ENCODE measurements at places on chromosomes 11 and 22.

- DNase-seq, result no peak
These were observed 242.0 kb downstream of the ETS1 start for GRCh38 chr11:128345316-128345715.

DNA sequence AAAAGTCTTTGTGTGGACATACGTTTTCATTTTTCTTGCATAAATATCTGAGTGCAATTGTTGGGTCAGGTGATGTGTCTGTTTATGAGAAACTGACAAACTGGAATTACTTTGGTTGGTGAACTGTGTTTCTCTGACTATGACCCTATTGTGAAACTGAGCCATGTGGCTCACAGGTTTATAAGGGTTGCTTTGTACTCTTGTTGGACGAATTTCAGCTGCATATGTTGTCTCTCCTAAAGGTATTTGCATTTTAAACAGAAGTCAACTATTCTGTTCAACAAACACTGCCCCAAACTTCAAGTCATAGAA is 34.4 kb upstream of the RASD2 start:
- DNase-seq, result no peak

DNA sequence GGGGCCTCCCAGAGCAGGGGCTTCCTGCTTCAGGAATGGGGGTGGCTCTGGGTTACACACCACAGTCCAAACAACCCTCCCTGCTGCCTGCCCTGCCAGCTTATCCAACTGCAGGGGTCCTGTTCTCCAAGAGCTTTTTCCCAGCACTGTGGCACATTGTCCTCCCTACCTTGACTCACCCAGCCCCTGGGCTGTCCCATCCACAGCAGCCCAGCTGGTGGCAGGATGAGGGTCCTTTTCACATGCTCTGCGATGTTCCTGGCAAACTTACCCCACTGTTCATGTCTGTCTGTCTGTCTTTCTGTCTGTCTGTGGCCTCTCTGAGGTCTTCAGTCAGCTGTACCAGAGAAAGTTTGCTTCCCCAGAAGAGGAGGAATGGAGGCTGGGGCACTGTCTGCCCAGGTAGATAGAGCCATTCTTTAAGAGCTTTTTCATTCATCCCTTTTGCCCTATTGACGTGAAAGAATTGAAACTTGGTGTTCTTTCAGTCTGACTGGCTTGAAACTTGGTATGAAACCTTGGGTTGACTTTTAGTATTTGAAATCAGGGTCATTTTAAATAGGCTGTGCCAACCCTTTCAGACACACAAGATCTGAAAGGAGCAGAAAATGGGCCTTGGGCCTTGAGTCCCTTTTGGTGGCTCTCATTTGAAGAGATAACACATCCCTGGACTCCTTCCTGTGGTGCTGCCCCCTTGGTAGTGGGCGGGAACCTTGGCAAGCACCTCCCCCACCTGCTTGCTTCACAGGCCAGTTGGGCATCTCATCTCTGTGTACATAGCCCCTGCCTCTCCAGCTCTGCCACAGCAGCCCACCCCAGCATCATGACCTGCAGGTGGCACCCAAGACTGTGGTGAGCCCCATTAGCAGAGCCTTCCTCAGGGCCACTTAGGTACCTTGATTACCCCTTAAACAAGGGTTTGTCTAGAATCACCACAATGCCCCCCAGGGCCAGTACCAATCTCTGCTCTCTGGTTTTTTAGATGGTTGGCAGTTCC is 74.6 kb upstream of the SUSD2 start:
- DNase-seq, result no peak

DNA sequence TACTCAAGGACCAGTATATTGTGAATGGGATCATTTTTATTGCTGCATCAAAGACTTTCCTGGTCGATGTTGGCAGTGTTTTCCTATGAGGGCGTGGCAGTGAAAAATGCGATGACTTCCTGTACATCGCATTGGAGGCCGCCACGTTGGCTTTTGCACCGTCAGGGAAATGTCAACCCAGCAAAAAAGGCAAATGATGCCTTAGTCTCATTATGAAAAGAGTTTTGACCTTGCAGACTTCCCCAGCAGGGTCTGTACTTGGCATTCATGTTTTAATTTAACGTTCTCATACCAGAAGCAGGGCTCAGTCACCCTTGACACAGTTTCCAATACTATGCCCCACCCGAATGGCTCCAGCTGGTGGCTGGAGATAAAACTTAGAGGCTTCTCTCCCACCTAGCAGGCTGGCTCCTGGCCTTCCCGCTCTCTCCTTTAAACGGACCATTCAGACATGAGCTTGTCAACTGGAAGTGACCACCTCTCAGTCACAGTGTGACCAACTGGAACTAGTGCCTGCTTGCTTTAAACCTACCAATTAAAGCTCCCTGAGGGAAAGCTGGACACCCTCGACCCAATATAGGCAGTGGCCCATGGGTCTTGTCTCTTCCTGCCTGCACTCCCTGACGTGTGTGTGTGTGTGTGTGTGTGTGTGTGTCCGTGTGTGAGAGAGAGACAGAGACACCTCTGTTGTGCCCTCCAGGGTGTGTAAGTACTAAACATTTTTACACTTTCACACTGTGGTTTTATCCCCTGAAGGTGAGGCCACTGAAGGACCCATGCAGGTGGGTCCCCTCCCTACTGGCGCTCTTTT is 8.7 kb upstream of the GDPD5 start:
- DNase-seq, result no peak

GRCh38 chr11:91222830-91223229 is 1000.0 kb upstream of the CHORDC1 start:
- no peak for DNase-seq

GRCh38 chr11:35662061-35662648 is 420 bp upstream of the TRIM44 start:
- no peak for DNase-seq

DNA sequence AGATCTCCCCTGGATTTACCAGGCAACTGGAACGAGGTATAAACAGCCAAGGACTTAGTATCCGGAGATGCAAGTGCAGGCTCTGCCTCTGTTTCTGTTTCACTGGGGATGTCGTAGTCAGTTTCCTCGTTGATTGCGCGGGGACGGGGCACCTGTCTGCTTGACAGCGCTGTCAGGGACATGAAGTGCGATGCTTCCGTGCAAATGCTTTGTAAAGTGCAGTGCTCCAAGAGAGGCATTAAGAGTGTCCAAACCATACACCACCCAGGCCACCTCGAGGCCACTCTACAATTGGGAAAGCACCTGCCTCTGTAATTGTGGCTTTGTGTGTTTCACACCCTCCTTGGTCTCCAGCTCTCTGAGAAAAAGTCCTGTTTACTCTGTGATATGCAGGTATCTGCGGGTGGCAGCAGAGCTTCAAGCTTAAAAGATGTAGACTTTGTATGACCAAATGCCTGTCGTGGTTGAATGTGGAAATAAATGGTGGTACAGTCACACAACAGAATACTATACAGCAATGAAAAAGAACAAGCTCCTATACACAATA is 18.6 kb upstream of the CD5 start:
- DNase-seq, result no peak

DNA sequence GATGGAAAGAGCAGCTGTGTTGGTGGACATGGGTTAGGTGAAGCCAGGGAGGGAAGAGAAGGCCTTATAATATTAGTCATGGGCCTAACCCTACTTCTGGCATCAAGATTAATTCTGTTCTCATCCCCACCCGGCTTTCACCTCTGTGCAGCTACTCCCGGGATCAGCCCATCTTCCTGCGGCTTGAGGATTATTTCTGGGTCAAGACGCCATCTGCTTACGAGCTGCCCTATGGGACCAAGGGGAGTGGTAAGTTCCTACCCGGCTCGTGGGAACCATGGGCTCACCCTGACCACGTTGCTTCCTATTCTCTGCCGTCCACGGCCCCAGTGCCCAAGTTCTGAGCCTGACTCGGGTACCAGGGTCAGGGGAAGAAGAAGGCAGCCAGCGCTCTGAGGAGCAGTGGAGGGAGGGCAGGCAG is 51.6 kb downstream of the ST3GAL4 start:
- DNase-seq, result no peak
